ENCODE measurements at places on chromosomes 7 and 10.

- no peak for DNase-seq
These were observed 509.8 kb downstream of the SUGCT start for GRCh38 chr7:40644454-40645188.

- DNase-seq: no peak
These were observed 53.2 kb upstream of the FAM3C start for GRCh38 chr7:121449329-121449728.

GRCh38 chr10:26696786-26697162, 727 bp upstream of the PDSS1 start:
- DNase-seq: no peak

DNA sequence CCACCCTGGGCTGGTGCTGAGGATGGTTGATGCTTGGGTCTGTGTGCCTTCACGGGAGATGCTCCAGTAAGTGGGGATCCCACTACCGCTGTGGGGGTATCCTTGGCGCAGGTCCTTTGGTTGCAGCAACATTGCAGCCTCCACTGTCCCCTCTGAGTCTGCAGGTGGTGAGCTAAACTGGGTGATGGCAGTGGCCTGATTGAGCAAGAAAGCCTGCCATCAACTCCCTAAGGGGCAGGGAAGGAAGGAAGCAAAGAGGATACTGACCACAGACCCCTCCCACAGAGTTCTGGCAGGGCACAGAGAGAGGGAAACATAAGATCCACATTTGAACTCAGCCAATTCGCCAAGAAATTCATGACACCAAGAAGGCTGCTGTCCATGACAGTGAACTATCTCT, 43.2 kb downstream of the MYO1G start:
- no peak for DNase-seq

- no peak for DNase-seq
These were observed 52.4 kb upstream of the PRKAR1B start for GRCh38 chr7:779480-779879.

DNA sequence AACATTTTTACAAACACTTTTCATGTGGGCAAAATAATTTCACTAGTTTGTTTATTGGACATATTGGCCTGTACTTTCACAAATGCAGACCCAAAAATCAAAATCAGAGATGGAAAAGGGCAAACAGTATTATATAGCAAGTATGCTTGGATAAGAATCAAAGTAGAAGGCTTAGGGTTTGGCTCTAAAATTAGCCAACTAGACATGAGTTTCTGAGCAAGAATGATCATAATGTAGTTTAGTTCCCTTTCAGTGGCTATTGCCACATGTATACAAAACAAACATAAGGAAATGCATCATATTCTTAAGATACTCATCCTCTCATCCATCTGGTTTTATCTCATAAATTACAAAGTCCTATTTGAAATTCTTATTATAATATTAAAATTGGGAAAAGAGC, 132.5 kb downstream of the IMMP2L start:
- DNase-seq: no peak

DNA sequence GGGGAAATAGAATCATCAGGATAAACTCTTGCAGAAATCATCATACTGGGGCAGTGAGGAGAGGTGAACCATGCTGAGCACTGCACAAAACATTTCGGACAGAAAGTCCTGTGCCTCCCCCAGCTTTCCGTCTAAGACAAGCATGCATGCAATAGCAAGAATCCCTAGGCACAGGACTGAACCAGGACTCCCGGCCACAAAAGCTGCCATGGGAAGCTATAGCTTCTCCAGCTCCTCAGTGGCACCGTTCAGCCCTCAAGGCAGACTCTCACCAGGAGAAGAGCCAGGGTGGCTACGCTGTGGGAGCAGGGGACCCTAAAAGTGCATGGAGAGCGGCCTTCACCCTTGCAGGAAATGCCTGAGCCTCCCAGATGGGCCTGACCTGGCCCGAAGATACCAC, 70.8 kb downstream of the ASB13 start:
- DNase-seq: no peak

DNA sequence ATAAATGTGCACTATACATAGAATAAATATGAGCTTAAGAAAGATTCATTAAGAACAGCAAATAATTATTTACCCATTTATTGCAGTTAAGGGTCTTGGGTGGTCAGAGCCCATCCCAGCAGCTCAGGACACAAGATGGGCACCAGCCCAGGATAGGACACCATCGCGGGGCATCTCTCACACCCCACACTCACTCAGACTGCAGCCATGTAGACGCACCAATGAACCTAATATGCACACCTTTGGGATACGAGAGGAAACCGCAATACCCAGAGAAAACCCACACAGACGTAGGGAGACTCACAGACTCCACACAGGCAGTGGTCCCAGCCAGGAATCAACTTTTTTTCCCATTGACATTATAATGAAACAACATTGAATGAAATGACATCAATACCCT, 36.0 kb downstream of the CARD11 start:
- DNase-seq: peak; percentile 12

- DNase-seq: no peak
These were observed 43.0 kb downstream of the OAT start for GRCh38 chr10:124375691-124376090.

- DNase-seq: no peak
These were observed 35.3 kb upstream of the ZNF92 start for GRCh38 chr7:65338346-65338745.

- no peak for DNase-seq
These were observed 17.3 kb upstream of the FOXL3 start for GRCh38 chr7:272631-273030.

DNA sequence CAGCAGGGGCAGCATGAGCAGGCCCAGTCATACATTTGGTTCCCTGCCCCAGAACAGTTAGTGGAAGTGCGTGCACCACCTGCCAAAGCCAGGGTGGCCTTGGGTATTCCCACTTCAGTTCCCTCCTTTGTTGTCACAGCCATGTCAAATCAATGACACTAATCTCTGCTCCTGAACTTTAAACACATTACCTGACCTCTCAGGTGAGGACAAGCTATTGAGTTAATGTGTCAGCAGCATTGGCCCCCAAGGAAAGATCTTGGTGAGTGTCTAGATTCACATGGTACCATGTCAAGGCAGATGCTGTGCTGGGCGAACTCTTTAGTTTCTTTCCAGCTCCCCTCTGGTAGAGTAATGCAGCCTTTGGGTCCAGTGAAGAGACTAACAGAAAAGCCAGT, 2.1 kb downstream of the CYP3A5 start:
- DNase-seq: no peak

DNA sequence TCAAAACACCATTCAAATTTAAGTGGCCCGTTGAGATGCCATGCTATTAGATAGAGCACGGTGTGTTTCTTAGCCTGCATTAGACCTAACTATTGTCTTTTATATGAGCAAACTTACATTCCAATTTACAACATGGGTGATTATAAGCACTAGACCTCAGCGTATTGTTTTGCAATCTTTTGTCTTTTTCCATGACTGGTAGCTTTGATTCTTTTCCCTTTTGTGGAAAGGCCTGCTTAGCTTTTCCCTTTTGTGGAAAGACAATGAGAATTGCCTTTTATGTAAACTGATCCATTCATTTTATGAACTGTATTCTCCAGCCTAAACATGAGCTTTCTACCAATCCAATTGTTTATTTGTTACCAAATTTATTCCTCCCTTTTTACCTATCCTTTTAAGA, 823.1 kb downstream of the CCSER2 start:
- no peak for DNase-seq

DNA sequence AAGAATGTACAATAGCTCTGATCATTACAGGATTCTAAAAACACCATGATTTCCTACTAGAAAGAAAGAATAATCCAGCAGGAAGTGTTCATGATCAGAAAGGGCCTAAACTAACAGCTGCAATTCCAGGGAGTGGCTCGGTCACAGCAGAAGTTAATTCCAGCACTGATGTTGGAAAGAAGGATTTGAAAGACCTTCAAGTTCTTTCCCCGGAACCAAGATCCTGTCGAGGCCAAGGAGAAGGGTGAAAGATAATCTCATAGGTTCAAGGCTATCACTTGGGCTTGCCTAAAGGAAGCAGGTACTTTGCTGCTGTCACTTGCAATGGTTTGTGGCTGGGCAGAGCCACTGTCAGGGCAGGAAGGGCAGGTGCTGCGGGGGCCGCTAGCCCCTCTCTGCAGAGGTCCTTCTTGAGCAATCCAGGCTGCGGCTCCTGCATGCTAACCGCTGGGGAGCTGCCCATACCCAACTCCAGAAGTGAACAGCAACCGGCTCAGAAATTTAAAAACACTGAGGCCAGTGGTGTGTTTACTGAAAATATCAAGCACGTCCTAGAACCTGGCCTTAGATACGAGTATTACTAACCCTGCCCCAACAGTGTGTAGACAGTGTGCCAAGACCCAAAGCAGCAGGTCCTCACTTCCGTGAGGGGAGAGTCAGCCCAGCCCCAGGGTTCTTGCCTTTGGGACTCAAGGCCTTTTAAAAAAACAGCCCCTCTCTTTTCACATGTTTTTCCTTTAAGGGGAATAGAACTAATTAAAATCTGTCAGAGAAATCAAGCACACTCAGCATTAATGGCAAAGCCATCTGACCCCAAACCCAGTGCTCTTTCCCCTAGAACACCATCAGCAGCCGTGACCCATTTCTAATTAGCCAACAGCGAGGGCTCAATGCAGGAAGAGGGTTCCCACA, 76.8 kb downstream of the VIPR2 start:
- peak; percentile 18 for DNase-seq

GRCh38 chr7:20835111-20835750, 48.5 kb upstream of the SP8 start:
- DNase-seq: no peak

DNA sequence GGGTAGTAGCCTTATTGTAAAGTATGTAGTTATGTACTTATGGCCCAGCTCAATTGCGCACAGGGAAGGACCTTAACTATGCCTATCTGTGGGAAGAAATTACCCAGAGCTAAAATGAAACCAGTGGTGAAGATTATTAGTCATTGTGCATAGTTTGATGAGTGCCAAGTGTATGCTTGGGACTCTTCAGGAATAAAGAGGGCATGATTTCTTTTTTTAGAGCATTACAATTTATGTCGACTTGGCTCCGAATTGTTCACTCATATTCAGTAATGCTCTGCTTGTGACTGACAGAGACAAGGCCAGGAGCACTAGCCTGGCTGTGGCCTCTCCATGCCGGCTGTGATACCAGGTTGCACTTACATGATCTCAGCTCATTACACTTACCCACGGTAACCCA, 269.5 kb downstream of the TRIL start:
- no peak for DNase-seq

DNA sequence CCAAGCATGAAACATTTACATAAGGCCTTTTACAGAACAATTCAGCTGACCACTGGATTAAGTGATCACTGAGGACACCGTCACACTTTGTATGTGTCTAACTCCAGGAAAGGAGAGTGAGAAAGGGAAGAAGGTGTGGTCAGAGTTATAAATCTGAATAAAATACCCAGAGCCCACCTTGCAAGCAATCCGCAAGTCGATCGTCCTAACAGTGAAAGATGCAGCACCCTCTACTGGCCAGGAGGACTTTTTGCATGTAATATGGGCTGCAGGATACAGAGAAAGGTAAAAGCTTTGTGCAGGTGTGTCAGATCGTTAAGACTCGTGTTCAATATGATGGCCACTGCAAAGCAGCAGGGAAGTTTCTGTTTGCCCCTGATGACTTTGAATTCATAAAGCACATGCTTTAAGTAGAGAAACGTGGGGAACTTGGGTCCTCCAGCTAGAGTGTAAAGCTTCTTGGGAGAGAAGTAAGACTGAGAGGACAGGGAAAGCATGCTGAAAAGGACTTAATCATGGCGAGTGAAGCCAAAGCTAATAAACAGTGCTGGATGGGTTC, 68.5 kb upstream of the BMPER start:
- DNase-seq: no peak

DNA sequence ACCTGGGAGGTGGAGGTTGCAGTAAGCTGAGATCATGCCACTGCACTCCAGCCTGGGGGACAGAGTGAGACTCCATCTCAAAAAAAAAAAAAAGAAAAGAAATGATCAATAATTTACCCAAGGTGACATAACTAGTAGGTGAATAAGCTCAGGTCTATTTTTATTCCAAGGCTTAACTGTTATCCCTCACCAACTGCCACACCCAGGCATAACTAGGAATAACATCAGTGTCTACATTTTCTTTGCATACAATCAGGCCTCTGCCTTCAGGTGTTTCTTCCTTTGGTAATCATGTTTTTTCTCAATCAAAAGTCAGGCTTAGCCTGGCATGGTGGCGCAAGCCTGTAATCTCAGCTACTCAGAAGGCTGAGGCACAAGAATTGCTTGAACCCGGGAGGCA, 26.6 kb downstream of the CPEB3 start:
- no peak for DNase-seq

- no peak for DNase-seq
These were observed 30.6 kb upstream of the TAX1BP1 start for GRCh38 chr7:27709137-27710075.

- DNase-seq: peak; percentile 94
These were observed 502.3 kb upstream of the ZMIZ1 start for GRCh38 chr10:78566284-78567111.

DNA sequence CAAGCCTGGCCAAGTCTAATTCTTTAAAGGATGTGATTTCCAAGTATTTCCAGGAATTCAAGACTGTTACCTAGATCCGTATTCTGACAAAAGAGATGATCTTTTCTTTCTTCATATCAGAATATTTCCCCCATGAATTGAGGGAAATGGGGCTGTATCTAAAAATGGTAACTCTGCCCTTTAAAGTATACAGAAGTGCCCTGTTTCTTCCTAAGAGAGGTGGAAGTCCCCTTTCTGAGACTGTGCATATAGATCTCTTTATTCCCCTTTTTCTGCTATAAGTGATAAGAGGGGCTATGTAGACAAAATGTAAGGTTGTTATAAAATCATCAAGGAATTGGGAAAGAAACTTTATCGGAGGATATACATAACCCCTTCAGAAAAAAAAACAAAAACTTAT, 287.1 kb upstream of the KAT6B start:
- no peak for DNase-seq

GRCh38 chr7:124857672-124858235, 71.9 kb downstream of the POT1 start:
- DNase-seq: peak; percentile 49

- DNase-seq: no peak
These were observed 22.9 kb downstream of the NEBL start for GRCh38 chr10:20874261-20874660.

DNA sequence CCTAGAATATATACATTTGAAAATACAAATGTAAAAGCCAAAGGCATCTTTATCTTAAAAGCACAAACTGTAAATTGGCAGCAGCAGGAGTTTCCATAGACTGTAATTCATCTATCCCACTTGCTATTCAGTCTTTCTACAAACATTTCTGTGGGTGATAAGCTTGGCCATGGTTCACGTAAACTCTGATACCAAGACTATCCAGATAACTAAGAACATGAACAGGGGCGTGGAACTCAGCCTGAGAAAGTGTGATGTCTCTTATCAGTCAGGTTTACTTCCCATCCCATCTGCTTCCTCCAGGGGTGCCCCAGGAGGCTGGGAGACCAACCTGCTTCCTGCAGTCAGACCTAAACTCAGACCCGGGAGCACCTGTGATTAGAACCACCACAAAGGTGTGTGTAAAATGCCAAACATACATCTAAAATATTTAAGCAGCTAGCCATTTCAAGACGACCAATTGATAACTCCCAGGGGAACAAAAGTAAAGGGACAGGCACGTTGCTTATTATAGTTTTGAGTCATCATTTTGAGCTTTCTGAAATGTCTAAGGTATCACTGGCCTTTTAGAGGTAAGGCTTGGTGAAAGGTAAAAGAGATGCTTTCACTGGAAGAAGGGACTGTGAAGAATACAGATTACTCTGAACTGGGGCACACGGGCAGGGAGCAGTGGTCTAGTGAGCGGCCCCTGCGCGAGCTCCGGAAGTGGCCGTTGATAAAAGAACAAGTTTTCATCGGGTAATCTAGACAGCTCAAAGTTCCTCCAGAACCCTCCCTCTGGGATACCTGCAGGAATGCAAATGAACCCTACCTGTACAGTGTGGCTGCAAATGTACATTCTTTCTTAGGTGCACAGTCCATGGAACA, 51.5 kb downstream of the RSU1 start:
- DNase-seq: no peak

GRCh38 chr7:2661602-2662272, 26.3 kb upstream of the AMZ1 start:
- DNase-seq: no peak

Measured in islet precursor cell (in vitro differentiated cells).